ENCODE measurements at places on chromosomes 6 and 20. TPM values are rescaled to one million over a fixed set of nuclear protein-coding genes. Genes with fewer than 3 reads are reported as not detected.
A peak's percentile ranks its signal among the peaks of the same experiment; 100 is the strongest.

GRCh38 chr20:64064145-64064698 lies 1.2 kb downstream of the TCEA2 start:
- DNase-seq = peak; percentile 51

- DNase-seq = no peak
Measured at GRCh38 chr20:61638802-61639585, 386.9 kb downstream of the CDH4 start.

- DNase-seq = no peak
Measured at GRCh38 chr20:63759377-63759901, 19.9 kb downstream of the SLC2A4RG start.

LPA gene
- not detected for total RNA-seq

HLA-F gene
- 6.8 TPM for total RNA-seq

DNA sequence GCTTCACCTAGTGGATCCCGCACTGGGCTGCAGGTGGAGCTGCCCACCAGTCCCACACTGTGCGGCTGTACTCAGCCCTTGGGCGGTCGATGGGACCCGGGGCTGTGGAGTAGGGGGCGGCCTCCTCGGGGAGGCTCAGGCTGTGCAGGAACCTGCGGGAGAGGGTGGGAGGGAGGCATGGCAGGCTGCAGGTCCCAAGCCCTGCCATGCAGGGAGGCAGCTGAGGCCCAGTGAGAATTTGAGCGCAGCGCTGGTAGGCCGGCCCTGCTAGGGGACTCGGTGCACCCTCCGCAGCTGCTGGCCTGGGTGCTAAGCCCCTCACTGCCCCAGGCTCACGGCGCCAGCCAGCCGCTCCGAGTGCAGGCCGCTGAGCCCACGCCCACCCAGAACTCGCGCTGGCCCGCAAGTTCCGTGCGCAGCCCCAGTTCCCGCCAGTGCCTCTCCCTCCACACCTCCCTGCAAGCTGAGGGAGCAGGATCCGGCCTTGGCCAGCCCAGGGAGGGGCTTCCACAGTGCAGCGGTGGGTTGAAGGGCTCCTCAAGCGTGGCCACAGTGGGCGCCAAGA lies 1407.6 kb downstream of the EPHA7 start:
- no peak for DNase-seq

NHLRC1 gene
- 4.1 TPM for total RNA-seq

DNA sequence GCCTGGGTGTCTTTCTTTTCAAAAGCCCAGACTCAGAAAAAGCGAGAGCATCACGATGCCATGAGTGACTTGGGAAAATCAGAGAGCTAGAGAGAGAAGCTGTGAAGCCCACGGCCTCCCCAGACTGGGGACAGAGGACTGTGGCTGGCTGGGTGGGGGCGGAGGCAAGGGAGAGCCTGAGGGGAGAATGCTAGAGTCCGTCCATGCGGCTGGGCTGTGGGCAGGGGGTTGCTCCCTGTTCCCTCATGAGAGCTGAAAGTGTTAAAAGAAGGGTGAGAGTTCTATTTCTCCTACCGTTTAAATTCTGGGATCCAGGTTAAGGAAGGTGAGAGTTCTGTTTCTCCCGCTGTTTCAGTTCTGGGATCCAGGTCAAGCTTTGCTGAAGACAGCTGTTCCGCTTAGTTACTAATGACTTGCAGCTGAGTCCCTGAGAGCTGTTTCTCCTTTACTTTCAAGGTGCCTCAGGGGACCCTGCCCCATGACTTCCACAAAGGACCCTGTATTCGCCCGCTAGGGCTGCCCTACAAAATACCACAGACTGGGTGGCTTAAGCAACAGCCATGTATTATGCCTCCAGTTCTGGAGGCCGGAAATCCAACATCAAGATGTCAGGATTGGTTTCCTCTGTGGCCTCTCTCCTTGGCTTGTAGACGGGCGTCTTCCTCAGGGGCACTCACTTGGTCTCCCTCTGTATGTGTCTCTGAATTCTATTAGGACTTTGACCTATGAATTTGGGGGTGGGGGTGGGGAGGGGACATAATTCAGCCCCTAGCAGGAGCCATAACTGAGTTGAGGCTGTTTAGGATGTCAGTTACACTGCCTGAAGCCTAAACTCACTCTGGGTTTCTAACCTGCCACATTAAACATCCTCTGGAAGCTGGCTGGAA lies 127.0 kb downstream of the PXDC1 start:
- no peak for DNase-seq

DNA sequence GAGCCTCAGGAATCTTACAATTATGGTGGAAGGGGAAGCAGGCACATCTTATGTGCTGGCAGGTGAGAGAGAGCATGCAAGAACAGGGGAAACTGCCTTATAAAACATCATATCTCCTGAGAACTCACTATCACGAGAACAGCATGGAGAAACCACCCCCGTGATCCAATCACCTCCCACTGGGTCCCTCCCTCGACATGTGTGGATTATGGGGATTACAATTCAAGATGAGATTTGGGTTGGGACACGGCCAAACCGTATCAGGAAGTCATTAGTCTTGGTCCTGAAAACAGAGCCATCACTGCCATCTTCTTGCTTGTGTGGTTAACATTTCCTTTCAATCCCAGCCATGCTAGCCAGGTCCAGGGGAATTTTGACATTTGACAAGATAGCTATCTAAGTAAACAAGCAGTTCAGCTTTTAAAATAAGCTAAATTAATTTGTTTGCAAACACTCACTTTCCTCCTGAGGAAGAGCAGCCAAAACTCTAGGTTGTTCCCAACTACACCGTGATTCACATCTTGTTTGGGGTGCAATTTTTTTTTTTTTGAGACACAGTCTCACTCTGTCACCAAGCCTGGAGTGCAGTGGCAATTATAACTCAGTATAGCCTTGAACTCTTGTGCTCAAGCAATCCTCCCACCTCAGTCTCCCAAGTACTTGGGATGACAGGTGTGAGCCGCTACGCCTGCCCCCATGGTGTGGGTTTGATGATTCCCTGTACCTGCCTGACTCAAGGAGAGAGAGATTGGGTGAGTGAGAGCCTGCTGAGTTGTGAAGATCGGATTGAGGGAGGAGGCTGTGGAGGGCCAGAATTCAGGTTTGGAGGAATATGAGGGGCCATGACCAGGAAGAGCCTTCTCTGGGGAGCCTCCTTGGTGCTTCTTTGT lies 13.0 kb upstream of the PPP1R14C start:
- DNase-seq = no peak

DNA sequence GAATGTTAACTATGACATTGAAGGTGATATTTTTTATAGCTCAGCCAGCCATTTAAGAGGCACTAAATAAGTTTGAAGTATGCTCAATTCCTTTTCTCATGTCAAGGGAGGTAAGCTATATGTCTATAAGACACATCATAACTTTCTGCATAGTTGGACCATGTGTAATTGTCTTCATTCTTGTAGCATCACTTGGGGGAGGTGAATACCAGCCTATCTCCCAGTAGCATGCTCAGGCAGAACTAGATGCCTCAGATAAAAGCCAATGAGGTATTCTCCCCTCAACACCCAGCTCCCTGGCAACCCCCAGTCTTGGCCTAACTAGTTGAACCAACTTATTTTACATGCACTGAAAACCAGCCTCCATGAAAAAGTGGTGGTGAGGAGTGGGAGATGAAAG lies 158.3 kb upstream of the JAG1 start:
- DNase-seq = no peak

- peak; percentile 25 for DNase-seq
Measured at GRCh38 chr6:85537055-85537494, 56.6 kb downstream of the SNX14 start.

DNA sequence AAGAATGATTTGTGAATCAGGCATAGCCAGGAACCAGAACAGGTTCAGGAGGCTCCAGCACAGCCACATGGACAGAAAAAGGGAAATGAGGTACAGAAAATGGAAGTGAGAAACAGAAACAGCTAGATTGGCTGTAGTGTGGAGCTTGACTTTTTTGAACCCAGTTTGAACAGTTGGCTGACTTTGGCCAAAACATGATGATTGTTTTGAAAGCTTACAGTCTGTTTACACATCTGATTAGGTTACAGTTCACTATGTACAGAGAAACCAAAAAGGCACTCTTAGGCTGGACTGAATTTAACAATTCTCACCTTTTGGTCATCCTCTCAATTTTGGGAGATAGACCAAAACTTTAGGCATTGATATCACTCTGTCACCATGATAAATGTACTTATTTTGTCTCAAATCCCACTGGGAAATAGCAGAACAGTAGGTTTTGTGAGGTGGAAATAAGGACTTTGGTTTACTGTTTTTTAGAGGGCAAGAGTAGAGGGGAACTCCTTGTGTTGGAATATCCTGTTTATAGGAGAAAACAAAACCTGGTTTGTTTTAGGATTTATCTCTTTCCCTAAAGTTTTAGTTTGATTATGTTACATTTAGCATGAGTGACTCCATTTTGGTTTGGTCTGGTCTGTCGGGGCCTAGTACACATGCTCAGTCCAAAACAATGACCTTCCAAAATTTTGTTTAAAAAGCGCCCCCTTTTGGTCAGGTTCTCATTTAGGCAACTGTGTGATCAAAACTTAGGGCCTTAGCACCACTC lies 123.1 kb downstream of the OLIG3 start:
- no peak for DNase-seq

DNA sequence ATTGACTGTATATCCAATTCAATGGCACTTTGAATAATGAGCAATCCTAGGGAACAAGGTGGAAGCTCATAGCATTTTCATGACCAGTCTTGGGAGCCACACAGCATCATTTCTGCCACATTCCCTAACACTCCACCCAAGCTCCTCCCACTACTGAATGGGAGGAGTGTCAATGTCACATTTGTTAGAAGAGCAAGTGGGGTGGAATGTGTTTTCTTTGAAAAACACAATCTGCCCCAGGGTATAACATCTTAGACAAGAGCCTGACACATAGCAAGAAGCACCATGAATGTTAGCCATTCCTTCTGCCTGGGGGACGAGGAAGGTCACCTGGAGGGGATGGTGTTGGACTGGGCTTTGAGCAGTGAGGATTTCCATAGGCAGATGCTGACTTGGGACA lies 258.3 kb upstream of the PMEPA1 start:
- no peak for DNase-seq

GRCh38 chr20:62938105-62938888 lies at the start of gene GID8:
GID8 (plus strand) TSS chr20:62938147; CDS start chr20:62941503, 3,356 bp downstream.
- peak; percentile 57 for DNase-seq

GRCh38 chr6:168988801-168989200 lies 264.8 kb downstream of the THBS2 start:
- no peak for DNase-seq

- DNase-seq = peak; percentile 57
Measured at GRCh38 chr6:112640891-112641290, 293.8 kb downstream of the RFPL4B start.

- DNase-seq = no peak
Measured at GRCh38 chr20:51584116-51584515, 41.6 kb upstream of the NFATC2 start.

- DNase-seq = no peak
Measured at GRCh38 chr6:21240709-21241108, 352.8 kb upstream of the SOX4 start.

RNASET2 gene
- total RNA-seq = 16.4 TPM

GRCh38 chr6:143674483-143675381 lies 3.0 kb upstream of the PHACTR2 start:
- no peak for DNase-seq

DNA sequence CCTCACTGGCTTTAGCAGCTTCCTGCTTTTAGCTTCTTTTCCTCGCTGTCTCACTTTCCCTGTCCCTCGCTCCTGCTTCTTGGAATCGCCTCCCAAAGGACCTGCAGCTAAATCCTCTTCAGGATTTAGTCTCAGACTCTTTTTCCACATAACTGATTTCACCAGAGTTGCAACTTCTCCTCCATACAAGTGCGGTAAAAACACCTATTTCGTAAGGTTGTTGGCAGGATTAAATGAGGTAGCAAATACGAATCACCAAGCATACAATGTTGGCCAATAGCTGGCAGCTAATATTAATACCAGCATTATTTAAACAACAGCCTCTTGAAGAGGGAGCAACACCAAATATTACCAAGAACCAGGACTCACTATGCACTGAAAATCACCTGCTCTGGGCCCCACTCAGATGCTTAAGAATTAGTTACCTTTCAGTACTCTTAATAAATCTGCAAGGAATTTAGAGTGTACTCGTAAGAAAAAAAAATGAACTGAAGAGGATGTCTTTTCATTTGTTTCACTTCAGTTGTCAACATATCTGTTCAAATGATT lies 123.0 kb downstream of the DTNBP1 start:
- DNase-seq = no peak

NRSN2 gene
- total RNA-seq = 38.2 TPM

GRCh38 chr6:133341607-133342158 lies 100.5 kb downstream of the EYA4 start:
- peak; percentile 20 for DNase-seq

TMEM181 gene
- 33.5 TPM for total RNA-seq

DNA sequence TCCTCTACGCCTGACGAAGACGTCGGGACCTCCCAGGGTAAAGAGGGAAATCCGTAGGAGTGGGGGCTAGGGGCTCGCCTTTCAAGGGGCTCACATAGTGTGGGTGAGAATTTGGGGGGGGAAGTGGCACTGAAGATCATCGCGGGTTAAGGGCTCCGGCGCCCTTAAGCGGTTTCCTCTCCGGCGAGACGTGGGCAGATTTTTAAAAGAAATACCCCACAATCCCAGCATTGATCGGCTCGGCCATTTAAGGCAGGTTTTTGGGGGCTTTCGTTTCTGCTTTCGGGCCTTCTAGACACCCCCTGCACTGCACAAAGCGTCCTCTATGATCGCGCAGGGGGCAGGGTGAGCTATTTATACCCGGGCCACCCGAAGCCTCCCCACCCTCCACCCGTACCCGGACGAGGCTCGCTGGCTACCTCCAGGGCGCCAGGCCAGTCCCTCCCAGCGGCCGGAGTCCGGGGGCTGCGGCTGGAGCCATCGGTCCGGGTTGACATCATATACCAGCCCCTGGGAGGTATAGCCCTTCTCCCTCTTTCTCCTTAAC lies 1.2 kb downstream of the NKX2-2 start:
- no peak for DNase-seq

PGC gene
- not detected for total RNA-seq

DNA sequence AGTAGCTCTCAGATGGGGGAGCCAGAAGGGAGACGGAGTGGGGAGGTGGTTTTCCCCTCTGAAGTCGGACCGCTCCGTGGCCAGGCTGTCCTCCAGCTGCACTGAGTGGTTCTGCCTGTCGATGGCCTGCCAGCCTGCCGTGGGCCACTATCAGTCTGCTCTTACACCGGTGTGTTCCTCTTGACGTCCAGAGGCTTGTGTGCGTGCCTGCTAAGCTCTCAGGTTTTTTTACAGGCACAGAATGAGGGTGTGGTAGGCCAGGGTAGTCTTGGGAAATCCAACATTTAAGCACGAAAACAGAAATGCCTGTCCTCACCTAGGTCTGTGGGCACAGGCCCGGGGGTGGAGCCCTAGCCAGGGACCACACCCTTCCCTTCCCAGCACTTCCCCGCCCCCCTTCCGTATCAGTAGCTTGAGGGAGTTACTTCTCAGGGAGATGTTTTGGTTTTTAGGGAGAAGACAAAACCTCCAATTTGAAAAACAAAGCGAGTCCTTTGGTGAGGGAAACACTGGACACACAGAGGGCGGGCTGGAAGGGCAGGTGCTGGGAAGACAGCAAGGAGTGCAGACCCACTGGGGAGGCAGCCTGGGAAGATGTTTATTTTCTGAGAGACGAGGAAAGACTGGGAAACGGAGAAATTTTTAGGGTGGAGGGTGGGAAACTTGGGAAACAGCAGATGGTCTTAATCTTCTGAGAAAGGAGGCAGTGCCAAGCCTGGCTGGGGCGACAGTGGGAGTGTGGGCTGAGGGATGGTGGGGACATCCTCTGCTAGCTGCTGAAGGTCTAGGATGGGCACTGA lies 106.5 kb downstream of the LY86 start:
- DNase-seq = no peak

Data from myocyte (in vitro differentiated cells).